ENCODE measurements at places on chromosomes 4 and X.

- H3K27ac ChIP-seq, result no peak overlapping the region
- H3K36me3 ChIP-seq, result no peaks in the 10 kb centered on the region
- no peak overlapping the region for H3K4me3 ChIP-seq
- H3K4me1 ChIP-seq, result no peaks in the 10 kb centered on the region
These were observed 35.0 kb upstream of the MXD4 start for GRCh38 chr4:2296631-2297601.

GRCh38 chr4:16026160-16026761, 57.6 kb downstream of the PROM1 start:
- H3K36me3 ChIP-seq, result peaks cover 9% of the 10 kb centered on the region
- H3K4me3 ChIP-seq, result no peak overlapping the region
- peak; percentile 34 for DNase-seq

- no peaks in the 10 kb centered on the region for H3K27me3 ChIP-seq
- no peaks in the 10 kb centered on the region for H3K4me1 ChIP-seq
- no peaks in the 10 kb centered on the region for H3K36me3 ChIP-seq
- no peak overlapping the region for H3K4me3 ChIP-seq
- no peak for DNase-seq
These were observed 107.0 kb upstream of the TLL1 start for GRCh38 chr4:165766018-165766417.

DNA sequence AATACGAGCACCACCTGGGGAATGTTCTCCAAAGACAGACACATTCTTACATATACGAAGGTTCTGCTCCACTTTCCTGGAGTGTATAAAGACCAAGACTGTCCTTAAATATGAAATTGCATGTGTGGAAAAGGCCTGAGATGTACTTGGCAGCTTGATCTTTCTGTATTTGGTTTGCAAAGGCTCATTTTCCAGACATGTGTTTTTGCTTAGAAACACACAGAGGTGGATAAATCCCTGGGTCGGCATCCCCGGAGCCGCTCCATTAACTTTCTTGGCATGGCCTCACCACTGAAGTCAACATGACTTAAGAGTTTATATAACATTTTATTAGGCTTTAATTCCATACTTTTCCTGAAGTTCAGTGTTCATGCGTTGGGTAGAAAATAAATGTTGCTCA, 239.4 kb downstream of the LDB2 start:
- no peaks in the 10 kb centered on the region for H3K36me3 ChIP-seq
- no peaks in the 10 kb centered on the region for H3K27me3 ChIP-seq
- DNase-seq, result no peak

GRCh38 chr4:189090174-189090814, 850.4 kb upstream of the FRG1 start:
- no peaks in the 10 kb centered on the region for H3K27me3 ChIP-seq
- no peak for DNase-seq
- H3K27ac ChIP-seq, result no peak overlapping the region
- H3K4me1 ChIP-seq, result no peaks in the 10 kb centered on the region
- H3K4me3 ChIP-seq, result no peak overlapping the region

DNA sequence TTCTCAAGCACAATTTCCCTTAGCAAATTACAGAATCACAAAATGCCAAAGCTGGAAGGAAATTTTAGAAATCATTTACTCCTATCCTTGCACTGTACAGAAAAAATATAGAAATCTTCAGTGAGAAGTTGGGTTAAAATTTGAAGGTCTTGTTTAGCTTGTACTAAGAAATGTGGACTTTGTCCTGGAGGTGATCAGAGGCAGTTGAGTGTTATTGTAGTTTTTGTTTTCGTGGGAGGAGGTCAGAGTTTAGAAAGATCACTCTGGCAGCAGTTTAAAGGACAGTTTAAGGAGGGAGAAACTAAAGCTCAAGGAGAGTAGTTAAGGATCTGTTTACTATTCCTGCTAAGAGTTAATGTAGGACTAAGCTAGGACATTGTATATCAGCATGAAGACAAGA, 54.4 kb upstream of the CXorf51B start:
- H3K27ac ChIP-seq, result no peak overlapping the region
- no peak overlapping the region for H3K4me3 ChIP-seq
- no peak for DNase-seq
- H3K36me3 ChIP-seq, result no peaks in the 10 kb centered on the region
- H3K27me3 ChIP-seq, result no peaks in the 10 kb centered on the region

DNA sequence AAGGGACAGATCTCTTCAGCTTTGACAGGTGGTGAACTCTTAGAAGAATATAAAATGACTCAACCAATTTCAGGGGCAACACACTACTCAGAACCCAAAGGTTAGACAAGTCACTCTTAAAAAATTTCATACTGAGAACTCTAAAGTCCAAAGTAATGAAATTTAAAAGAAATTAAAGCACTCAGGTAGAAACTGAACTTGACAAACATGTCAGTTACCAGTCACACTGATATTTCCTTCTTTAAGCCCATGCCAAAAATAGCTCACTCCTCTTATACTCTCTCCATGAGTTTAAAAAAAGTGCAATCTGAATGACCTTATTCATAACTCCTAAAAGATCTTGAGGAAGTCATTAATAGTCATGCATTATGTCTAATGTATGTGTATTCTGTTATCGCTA, 40.3 kb downstream of the AMMECR1 start:
- H3K27me3 ChIP-seq, result no peaks in the 10 kb centered on the region
- no peaks in the 10 kb centered on the region for H3K36me3 ChIP-seq
- H3K4me3 ChIP-seq, result no peak overlapping the region
- H3K4me1 ChIP-seq, result no peaks in the 10 kb centered on the region

DNA sequence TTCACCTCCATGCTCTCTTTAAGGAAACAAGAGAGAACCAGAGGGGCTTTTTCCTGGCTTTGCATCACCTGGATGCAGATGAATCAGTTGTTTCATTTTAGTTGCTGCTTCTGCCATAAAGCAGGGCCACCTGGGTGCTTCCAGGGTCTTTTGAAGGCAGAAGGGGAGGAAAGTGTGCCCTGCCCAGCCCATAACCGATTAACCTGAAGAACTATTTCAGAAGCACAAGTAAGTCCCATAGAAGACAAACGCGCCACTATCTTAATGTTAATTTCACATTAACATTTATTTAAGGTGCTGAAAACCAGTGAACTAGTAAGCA, 32.1 kb downstream of the IRF2 start:
- no peak for DNase-seq
- no peaks in the 10 kb centered on the region for H3K36me3 ChIP-seq
- no peak overlapping the region for H3K27ac ChIP-seq

GRCh38 chr4:58275856-58276255, 1165.7 kb upstream of the IGFBP7 start:
- no peak overlapping the region for H3K4me3 ChIP-seq
- H3K4me1 ChIP-seq, result no peaks in the 10 kb centered on the region
- no peaks in the 10 kb centered on the region for H3K36me3 ChIP-seq
- peak; percentile 14 for DNase-seq
- H3K27ac ChIP-seq, result no peak overlapping the region

DNA sequence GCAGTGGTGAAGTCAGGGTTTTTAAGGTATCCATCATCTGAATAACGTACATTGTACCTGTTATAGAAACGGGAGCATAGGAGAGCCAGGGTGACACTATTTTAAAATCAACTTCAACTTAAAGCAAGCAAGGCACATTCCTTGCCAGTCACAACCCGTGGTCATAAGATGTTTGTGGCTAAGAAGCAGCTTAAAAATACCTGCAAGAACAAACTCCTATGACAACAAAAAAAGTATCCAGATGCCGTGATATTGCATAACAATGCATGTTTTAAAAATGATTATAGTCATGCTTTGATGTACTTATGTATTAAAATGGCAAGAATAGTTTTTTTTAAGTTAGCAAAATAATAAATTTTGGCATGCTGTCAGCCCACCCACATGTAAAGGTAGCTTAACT, 16.5 kb upstream of the SYNPO2 start:
- H3K27ac ChIP-seq, result no peak overlapping the region
- peak; percentile 28 for DNase-seq
- no peak overlapping the region for H3K4me3 ChIP-seq
- no peaks in the 10 kb centered on the region for H3K27me3 ChIP-seq
- no peaks in the 10 kb centered on the region for H3K4me1 ChIP-seq
- no peaks in the 10 kb centered on the region for H3K36me3 ChIP-seq

DNA sequence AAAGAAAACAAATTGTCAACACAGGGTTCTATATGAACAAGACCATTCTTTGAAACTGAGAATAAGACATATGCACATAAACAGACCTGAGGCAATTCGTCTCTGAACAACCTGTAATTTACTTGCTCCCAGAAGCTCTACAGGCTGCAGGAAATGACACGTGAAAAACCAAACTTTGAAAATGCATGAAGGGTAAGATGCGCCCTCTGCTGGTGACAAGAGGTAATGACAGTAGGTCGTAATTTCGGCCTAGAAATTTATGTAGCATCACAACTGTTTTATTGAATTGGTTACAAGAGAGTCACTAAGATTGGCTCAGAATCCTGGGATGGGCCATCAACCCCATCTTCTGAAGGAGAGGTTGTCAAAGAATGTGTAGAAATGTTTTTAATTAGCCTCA, 276.5 kb downstream of the PPP4R3C start:
- no peaks in the 10 kb centered on the region for H3K27me3 ChIP-seq
- H3K27ac ChIP-seq, result no peak overlapping the region
- no peaks in the 10 kb centered on the region for H3K36me3 ChIP-seq

DNA sequence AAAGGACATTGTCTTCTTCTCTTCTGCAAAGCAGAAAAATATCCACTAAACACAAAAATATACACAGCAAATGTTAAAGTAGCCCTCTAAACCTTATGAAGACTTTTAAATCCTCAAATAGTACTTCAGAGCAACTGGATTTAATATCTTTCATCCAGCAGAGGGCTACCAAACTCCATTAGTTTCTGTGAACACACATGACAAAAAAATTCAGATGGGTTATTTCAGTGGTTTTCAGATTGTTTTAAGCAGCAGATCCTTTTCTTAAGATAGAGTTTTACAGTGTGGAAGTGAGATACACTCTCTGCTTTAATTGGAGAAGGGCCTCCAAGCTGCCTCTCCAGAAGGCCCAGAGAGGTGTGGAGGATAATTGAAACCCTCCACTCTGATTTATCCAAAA, 56.7 kb downstream of the ANK2 start:
- no peak for DNase-seq
- H3K4me1 ChIP-seq, result no peaks in the 10 kb centered on the region
- no peaks in the 10 kb centered on the region for H3K36me3 ChIP-seq
- no peak overlapping the region for H3K4me3 ChIP-seq
- H3K27ac ChIP-seq, result no peak overlapping the region
- H3K27me3 ChIP-seq, result no peaks in the 10 kb centered on the region

- no peak overlapping the region for H3K4me3 ChIP-seq
- no peak overlapping the region for H3K27ac ChIP-seq
- no peaks in the 10 kb centered on the region for H3K27me3 ChIP-seq
- no peak for DNase-seq
- H3K36me3 ChIP-seq, result no peaks in the 10 kb centered on the region
These were observed 23.1 kb upstream of the PWWP3B start for GRCh38 chrX:106144755-106145639.
